Caco-2 (cell line): ENCODE measurements at places on chromosomes 12 and 14.

DNA sequence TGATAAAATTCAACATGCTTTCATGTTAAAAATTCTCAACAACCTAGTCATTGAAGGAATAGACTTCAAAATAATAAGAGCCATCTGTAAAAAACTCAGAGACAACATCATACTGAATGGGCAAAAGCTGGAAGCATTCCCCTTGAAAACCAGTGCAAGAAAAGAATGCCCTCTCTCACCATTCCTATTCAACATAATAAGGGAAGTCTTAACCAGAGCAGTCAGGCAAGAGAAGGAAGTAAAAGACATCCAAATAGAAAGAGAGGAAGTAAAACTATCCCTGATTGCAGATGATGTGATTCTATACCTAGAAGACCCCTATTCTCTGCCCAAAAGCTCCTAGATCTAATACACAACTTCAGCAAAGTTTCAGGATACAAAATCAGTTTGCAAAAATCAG, 52.9 kb downstream of the APOBEC1 start:
- DNase-seq = no peak

DNA sequence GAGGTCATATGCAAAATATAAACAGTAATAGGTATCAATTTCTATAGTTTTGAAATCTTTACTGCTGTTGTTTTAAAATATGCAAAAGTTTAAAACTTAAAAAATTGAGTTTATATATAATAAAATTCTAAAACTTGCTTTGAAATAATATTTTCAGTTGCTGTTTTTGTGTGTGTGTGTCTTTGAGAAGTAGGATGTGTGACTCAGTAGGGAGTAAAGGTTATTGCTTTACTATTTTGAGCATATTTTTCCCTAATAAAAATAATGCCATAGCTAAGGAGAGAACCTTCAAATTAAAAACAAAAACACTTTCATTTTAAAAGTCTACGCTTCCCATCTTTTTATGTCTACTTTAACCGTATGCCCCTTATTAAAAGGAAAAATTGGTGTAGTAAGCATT, 238.1 kb downstream of the FBXL14 start:
- DNase-seq = no peak

DNA sequence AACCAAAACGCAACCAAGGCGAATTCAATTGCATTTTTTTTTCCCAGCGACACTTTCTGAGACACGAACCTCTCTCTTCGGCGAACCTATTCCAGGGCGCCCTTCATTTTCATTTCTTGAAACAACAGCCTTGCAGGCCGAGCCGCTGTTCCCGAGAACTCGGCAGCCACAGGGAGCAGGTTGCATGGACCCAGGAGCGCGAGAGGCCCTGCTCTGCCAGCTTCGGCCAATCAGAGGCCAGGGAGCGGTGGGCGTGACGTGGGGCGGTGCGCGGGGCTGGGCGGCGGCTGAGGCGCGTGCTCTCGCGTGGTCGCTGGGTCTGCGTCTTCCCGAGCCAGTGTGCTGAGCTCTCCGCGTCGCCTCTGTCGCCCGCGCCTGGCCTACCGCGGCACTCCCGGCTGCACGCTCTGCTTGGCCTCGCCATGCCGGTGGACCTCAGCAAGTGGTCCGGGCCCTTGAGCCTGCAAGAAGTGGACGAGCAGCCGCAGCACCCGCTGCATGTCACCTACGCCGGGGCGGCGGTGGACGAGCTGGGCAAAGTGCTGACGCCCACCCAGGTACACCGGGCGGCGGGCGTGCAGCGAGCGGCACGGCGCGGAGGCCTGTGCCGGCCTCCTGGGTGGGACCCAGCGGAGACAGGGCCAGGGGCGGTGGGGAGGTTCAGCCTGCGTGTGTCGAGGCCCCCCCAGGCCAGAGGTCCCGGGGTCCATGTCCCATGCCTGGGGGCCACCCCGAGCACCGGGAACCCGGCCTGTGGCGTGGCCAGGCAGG, at the start of gene PEBP1:
Gene PEBP1, plus strand, starts transcription at position 337 of the 771 bp plus-strand sequence. Its CDS starts 86 bp downstream, at position 423.
- DNase-seq = peak; percentile 90

- DNase-seq = peak; percentile 43
Measured at GRCh38 chr12:33605757-33606156, 166.1 kb upstream of the SYT10 start.

- no peak for DNase-seq
Measured at GRCh38 chr12:110002676-110003515, 3.7 kb downstream of the ANKRD13A start.

DNA sequence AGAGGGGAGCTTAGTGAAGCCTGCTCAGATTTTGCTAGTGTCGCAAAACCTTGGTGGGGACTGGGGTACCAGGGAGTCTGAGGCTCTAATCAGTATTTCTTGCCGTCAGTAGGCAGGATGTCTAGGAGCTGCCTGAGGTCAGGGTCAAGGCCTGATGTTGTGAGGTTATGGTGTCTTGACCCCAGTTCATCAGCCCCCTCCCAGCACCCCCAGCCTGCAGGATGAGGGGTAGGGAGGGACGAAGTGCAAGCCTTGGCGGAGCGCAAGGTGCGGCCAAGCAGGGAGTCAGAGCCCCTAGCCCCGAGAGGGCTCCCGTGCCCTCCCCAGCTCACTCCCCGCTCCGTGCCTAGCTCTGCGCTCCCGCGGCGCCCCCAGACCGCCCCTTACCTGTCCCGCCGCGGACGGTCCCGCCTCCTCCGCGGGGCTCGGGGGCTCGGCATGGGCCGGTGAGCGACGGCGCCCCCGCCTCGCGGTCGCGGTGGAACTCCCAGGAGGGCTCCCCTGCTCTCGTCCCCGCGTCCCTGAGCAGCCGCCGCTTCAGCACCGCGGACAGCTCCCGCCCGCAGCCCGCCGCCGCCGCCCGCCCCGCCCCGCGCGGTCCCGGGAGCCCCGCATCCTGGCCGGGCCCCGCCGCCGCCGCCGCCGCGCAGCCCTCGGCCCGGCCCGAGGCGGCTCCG, 347 bp downstream of the SYNDIG1L start:
- DNase-seq = no peak

DNA sequence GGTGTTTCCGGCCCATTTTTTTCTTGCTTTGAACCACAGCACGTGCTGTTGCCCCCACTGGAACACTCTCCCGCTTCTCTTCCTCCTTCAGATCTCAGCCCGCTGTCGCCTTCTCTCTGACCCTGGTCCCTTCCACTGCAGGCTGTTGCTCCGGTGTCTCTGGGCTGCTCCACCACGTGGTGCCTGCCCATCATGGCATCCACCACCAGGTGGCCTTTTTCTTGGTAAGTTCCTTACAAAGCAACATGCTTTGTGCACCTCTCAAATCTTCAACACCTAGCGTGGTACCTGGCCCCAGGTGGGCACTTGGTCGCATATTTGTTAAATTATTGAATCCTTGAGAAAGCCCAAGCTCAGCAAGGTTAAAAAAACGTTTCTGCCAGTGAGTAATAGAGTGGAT, 19.1 kb downstream of the TUNAR start:
- DNase-seq = peak; percentile 43

DNA sequence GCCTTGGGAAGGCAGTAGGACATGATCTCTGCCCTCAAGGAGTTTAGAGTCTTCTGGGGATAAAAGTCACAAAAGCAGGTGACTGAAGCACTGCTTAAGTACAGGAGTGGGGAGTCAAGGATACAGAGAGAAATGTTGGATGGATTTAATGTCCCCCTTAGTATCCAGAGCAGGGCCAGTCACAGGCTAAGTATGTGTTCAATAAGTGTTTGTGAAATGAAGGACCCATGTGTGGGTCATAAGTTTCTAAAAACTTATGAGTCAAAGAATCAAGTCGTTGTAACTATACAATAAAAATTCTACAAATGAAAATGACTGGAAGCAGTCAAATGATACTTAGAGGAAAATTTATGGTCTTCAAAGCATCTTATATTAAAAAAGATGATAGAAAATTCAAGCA, 25.1 kb downstream of the KRT80 start:
- DNase-seq = no peak

DNA sequence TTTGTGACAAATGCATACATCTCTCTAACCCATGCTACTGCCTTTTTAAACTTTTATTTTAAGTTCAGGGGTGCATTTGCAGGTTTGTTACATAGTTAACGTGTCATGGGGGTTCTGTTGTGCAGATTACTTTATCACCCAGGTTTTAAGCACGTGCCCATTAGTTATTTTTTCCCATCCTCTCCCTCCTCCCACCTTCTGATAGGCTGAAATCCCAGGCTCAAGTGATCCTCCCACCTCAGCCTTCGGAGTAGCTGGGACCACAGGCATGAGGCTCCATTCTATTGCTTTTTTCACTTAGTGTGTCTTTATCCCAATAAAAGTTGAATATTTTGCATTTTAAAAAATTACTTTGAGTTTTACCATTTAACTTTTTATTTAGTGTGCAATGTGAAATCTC, 68.9 kb downstream of the BAZ1A start:
- no peak for DNase-seq

DNA sequence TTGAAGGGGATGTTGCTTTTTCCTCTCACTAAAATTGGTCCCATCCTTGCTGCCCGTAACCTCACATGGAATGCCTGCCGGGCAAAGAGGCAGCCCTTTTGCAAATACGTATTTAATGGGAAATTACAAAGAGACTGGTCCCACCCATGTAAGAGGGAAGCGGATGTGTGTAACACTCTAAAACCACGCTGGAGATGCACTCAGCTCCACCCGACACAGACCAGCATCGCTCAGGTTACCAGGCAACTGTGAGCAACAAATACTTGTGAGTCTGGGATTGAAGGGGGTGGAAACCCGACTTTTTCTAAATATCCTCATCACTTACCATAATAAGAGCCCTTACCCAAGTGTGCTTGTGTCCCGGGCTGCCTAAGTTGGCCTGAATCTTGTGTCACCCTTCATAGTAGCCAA, 47.7 kb downstream of the ELK3 start:
- no peak for DNase-seq

GRCh38 chr12:26185532-26186320, 9.6 kb upstream of the SSPN start:
- no peak for DNase-seq

- DNase-seq = no peak
Measured at GRCh38 chr14:23696701-23697239, 60.6 kb downstream of the DHRS2 start.

GRCh38 chr14:45364565-45365156, 111.7 kb upstream of the MIS18BP1 start:
- DNase-seq = no peak

GRCh38 chr12:119391673-119392072, 57.1 kb downstream of the CCDC60 start:
- no peak for DNase-seq

DNA sequence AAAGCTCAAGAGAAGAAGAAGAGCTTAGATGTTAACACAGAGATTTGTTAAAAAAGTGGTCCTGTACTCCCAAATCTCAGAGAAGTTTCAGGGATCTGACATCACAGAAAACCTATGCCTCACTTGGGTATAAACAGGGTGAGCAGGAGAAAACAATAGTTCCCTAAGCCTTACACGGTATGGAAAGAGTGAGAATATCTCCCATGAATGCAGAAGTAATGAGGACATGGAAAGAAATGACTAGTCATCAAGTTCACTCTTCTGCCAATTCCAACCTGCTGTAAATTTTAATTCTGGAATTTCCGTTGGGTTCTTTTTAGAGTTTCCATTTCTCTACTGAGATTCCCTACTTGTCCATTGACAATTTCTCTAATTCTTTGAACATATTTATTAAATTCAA, 6.2 kb upstream of the PTGER2 start:
- no peak for DNase-seq

DNA sequence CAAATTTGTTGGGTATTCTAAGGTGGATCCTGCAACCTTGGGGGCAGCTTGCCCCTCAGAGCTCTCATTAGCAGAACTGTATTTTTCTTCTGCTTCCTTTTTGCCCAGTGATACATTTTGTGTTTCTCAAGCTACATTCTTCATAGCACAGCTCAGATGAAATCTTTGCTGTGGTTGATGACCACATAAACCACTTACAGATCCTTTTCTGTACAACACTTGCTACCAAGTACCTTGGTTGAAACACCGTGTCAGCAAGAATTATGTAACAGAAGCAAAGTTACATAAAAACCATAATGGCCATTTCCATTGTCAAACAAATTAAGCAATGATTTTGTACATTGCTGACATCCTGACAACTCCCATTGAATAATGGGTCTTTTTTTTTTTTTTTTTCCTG, 9.7 kb upstream of the PLBD1 start:
- no peak for DNase-seq
